ENCODE measurements at places on chromosomes 5 and 9. TPM values are rescaled to one million over a fixed set of nuclear protein-coding genes. Genes with fewer than 3 reads are reported as not detected.

Gene ADAMTS2
- polyA plus RNA-seq, result 4.4 TPM

GRCh38 chr9:108001237-108001636 lies 511.7 kb upstream of the KLF4 start:
- no peak for DNase-seq

DNA sequence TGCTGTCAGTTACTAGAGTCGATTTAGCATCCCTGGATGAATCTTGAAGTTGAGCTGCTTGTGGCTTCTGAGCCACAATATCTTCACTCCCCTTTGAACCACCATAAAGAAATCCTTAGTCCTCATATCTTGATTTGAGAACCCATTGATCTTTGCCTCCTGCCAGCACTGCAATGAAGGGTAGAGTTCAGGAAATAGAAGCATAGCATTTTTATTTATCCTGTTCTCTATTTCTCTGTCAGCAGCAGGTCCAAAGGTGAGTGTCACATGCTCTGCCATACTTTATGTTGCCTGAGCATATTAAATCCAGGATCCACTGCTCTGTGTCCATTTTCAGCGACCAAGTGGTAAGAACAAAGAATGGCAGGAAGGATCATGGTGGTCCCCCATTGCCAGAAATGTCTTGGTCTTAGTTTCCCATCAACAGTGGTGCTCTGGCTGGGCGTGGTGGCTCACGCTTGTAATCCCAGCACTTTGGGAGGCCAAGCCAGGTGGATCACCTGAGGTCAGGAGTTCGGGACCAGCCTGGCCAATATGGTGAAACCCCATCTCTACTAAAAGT lies 80.2 kb upstream of the PANK3 start:
- DNase-seq, result no peak

Gene GMCL2
- not detected for polyA plus RNA-seq

GRCh38 chr5:87069974-87070608 lies 197.6 kb upstream of the RASA1 start:
- no peak for DNase-seq

Gene TAF11L8
- polyA plus RNA-seq, result not detected

DNA sequence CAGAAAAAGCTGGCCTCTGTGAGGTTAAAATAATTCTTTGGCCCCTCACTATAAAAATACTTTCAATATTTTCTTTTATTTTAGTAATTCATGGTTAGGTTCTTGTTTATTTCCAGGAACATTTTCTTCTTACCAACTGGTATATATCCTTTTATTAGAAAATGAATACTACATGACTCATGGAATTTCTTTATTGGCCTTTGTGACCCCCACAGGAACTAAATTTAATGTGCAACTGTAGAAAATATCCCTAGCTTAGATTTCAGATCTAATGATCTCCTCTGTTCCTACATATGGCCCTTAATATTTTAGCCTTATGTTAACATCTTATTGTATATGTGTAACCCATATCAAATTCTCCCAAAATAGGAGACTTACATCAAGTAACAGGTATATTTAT lies 429.9 kb downstream of the NR2F1-AS1 start:
- DNase-seq, result no peak

GRCh38 chr5:134634227-134634626 lies 1.6 kb upstream of the SAR1B start:
- peak; percentile 36 for DNase-seq

Gene TTF1
- polyA plus RNA-seq, result 18.7 TPM

Gene FCHSD1
- 35.0 TPM for polyA plus RNA-seq

DNA sequence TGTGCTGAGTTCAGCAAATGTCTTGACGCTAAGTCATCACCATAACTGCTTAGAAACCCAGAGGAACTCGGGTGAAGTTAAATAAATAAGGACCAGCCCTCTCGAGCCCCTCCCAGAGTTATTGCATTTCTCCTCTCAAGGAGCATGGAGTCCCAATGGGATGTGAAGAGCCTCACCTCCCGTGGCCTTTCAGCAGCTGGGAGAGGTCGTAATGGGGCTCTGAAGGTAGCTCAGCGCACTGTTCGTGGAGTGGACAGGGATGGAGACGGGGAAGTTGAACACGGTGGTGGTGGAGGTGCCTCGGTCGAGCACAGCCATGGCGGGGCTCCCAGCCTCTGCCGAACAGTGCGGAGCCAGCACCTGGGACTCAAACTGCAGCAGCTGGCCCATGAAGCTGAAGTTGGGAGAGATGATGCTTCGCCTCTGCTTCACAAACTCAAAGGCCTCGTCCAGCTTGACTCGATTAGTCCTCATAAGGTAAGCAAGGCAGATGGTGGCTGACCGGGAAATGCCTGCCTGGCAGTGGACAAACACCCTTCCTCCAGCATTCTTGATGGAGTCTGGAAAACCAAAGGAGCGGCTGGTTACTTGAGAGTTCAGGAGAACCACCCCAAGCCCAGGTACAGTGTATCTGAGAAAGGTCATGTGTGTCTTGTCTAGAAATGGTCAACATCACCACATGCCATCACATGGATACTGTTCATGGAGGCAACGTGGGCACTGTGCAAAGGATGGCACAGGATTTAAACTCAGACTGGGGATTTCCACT lies 2.2 kb downstream of the DUSP1 start:
- peak; percentile 86 for DNase-seq

Gene SPARC
- 76.5 TPM for polyA plus RNA-seq

Gene DMRT3
- not detected for polyA plus RNA-seq

Gene LVRN
- 0.15 TPM for polyA plus RNA-seq

GRCh38 chr5:95715799-95716461 lies 15.2 kb upstream of the RHOBTB3 start:
- DNase-seq, result no peak

Gene PTCH1
- polyA plus RNA-seq, result 2.1 TPM

Gene LECT2
- not detected for polyA plus RNA-seq

- DNase-seq, result no peak
Measured at GRCh38 chr5:18605186-18605585, 970.9 kb downstream of the TAF11L14 start.

Gene FREM1
- 0.26 TPM for polyA plus RNA-seq

Gene CD14
- 60.9 TPM for polyA plus RNA-seq

Gene SPINK6
- polyA plus RNA-seq, result not detected

Gene KIF4B
- not detected for polyA plus RNA-seq

DNA sequence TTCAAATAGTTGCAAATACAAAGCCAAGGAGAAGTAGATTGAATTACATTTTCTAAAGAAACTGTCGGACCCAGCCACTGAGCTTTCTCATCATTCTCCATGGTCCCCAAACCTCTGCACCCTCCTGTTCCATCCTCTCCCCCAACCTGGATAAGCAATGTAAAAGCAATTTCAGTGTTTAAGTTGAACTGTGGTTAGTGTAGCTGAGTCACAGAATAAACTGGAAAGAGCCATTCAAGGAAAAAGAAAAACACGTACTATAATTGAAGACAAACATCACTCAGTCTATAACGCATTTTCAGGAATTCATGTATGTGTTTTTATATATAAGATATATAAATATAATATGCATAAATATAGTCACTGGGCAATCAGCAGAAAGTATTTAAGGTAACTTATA lies 54.1 kb upstream of the TMEM161B start:
- no peak for DNase-seq

GRCh38 chr5:42851481-42851880 lies 39.8 kb upstream of the SELENOP start:
- no peak for DNase-seq

GRCh38 chr5:68652534-68652965 lies 437.0 kb downstream of the PIK3R1 start:
- no peak for DNase-seq

DNA sequence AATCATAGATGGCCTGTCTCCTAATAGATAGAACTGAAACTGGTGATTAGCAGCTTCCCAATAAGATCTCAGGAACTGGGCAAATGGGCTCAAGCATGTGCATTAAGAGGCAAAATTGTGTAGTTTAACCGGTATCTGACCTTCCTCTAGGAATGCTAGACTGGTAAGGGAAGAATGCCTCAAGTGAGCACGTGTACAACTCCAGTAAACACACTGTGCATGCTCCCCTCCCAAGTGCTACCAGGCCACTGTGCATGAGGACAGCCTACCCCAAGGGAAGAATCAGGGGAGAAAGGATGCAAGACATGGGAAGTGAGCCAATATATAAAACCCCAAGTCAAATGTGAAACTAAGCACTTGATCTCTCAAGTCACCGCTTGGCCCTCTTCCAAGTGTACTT lies 1157.4 kb upstream of the CDH18 start:
- no peak for DNase-seq

GRCh38 chr5:171447226-171447625 lies 27.8 kb downstream of the FGF18 start:
- DNase-seq, result no peak

Gene OLFML2A
- polyA plus RNA-seq, result 3.0 TPM

DNA sequence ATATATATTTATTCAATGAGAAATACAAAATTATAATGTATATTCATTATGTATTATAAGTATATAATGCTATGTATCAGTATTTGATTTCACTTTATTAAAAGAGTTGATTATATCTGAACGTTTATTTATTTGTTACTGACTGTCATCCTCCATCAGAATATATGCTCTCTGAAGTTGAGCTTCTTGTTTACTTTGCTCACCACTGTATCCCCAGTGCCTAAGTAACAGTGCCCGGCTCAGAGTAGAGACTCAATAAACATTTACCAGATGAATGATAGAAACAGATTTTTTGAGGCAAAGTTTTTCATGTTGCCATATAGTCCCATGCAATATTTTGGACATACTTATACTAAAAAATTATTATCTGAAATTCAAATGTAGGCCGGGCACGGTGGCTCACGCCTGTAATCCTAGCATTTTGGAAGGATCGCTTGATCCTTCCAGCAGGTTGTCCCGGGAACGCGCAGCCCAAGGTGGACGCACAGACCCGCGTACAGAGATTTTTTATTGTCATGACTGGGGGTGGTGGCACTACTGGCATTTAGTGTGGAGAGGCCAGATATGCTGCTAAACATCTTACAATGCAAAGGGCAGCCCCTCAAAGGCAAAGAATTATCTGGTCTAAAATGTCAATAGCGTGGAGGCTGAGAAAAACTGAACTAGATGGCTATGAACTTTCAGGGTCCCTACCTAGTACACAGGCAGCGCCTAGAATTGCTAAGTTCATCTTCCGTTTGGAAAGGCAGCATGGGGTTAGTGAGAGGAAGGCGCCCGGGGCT lies 761 bp upstream of the DNAJC25 start:
- DNase-seq, result peak; percentile 78

GRCh38 chr9:86637515-86637914 lies 283.3 kb upstream of the TUT7 start:
- no peak for DNase-seq

DNA sequence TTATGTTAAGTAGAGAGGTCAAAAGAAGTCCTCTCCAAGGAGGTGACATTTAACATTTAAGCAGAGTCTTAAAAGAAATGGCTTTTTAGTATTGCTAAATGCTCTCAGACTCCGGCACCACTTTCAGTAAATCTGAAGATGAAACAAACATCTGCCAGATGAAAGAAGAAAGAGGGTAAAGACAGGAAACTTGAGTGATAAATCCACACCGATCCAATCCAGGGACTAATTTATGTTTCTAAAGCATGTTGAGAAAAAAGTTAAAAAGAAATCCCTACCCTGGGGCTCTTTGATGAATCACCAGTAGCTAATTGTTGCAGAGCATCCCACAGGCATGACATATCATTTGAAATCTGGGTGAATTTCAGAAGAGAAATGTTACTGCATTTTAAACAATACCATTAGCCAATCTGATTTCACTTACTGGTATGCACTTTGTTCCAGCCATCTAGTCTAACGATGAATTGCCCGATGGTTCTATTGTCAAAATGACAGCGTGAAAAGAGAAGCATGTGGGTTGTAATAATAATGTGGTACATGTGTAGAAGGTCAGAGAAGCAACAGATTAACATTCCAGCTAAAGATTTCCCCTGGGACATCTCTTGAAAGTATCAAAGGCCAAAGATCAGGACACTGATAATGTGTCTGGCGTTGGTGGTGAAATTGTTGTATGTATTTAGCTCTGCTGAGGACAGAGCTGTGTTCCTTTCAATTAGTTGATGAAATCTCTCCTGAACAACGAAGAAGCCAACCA lies 485.7 kb downstream of the CSNK1G3 start:
- no peak for DNase-seq

DNA sequence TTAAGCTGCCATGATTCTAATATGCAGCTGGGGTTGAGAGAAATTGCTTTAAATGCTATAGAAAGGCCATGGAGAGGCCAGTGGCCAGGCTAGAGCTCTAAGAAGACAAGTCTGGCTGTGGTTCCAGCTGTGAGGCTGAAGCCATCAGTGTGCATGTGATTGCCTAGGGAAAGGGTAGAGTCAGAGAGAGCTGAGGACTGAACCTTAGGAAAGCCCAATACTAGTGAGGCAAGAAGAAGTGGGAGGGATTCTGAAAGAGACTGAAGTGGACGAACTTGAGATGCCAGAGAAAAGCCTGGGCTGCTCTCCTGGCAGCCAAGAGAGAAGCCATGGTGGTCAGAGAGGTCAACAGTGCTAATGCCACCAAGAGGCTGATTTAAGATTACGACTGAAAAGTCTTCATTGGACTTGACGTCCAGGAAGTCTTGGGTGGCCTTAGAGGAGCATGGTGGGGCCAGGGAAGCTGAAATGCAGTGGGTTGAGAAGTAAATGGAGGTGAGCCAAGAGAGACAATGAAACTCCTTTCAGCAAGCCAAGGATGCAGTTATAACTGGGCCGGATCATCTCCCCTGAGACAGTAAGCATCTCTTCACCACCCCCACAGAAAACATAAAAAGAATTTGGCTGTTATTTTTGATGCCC lies 133.2 kb downstream of the TMEM174 start:
- DNase-seq, result no peak

GRCh38 chr9:4269872-4270271 lies 30.0 kb downstream of the GLIS3 start:
- DNase-seq, result no peak

GRCh38 chr9:14258660-14259239 lies 55.2 kb downstream of the NFIB start:
- DNase-seq, result no peak

Gene DAP
- 56.3 TPM for polyA plus RNA-seq

GRCh38 chr5:130836729-130837649 lies 328.1 kb downstream of the HINT1 start:
- no peak for DNase-seq

Gene ENHO
- 0.89 TPM for polyA plus RNA-seq

Gene OTP
- polyA plus RNA-seq, result not detected

Gene IRX2
- polyA plus RNA-seq, result not detected

Gene IL9
- polyA plus RNA-seq, result not detected

Gene GALNT12
- polyA plus RNA-seq, result 2.6 TPM

- DNase-seq, result no peak
Measured at GRCh38 chr5:138602371-138603000, 27.3 kb upstream of the HSPA9 start.

GRCh38 chr9:90881648-90882047 lies 80.0 kb downstream of the SYK start:
- DNase-seq, result no peak

DNA sequence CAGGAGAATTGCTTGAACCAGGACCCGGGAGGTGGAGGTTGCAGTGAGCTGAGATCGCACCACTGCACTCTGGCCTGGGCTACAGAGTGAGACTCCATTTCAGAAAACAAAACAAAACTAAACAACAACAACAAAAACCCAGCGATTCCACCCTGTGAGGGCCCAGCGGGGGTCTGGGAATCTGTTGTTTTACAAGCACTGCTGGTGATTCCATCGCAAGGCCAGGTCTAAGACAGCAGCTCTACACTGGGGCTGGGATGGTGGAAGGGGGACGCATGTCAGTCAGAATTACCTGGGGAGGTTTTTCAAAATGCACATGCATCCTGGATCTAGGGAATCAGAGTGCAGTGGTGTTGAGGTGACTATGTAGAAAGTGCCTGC lies 90.9 kb downstream of the ANKRD55 start:
- DNase-seq, result no peak

- no peak for DNase-seq
Measured at GRCh38 chr5:39231705-39232525, 12.6 kb upstream of the FYB1 start.

GRCh38 chr5:133854554-133854953 lies 113.9 kb downstream of the C5orf15 start:
- no peak for DNase-seq

Gene ZDHHC11B
- 0.97 TPM for polyA plus RNA-seq

Gene FBXO38
- polyA plus RNA-seq, result 14.3 TPM
